K562 (cell line): ENCODE measurements at places on chromosomes 5 and 9.

- DNase-seq = no peak
Measured at GRCh38 chr5:159750226-159750625, 166.1 kb upstream of the ADRA1B start.

- DNase-seq = no peak
Measured at GRCh38 chr5:2320611-2321010, 430.9 kb downstream of the IRX2 start.

DNA sequence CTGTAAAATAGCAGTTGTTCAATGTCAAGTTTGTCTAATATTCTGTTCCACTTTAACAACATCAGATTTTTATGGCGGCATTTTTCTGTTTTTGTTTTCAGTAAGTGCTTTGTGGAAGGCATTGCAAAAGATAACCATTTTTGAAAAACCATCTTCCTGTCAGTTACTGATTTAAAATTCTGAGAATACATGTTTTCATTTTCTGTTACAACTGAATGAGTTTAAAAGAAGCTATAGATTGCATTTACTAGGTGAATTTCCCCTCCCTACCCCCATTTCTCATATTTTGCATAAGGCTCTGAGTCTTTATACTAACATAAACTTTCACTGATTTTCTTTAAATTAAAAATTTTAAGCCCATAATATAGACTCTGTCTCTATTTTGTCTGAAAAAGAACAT, 4.6 kb upstream of the ERAP2 start:
- DNase-seq = no peak

- DNase-seq = no peak
Measured at GRCh38 chr9:89878687-89879086, 273.9 kb downstream of the GADD45G start.

DNA sequence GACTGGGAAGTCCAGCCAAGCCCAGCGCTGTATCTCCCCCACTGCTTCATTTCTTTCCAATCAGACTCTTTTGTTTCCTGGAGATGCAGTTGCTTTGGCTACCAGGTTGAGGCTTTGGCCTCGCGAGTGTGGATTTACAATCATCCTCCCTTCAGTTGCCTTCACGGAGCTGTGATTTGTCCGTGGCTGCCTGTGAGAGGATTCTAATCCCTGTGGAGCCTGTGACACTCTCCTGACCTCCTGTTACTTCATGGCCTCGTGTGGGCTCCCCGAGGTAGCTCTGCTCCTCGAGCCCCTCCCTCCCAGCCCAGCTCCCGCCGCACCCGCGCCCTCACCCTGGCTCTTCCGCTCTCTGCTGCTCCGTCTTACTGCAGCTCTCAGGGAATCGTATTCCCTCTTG, 107.2 kb upstream of the STC2 start:
- DNase-seq = no peak

GRCh38 chr5:36215910-36216309, 25.8 kb downstream of the NADK2 start:
- no peak for DNase-seq
